Left cardiac atrium (tissue), 4 donors: ENCODE measurements at places on chromosomes 16 and 17. TPM values are rescaled to one million over a fixed set of nuclear protein-coding genes. Genes with fewer than 3 reads are reported as not detected.

DNA sequence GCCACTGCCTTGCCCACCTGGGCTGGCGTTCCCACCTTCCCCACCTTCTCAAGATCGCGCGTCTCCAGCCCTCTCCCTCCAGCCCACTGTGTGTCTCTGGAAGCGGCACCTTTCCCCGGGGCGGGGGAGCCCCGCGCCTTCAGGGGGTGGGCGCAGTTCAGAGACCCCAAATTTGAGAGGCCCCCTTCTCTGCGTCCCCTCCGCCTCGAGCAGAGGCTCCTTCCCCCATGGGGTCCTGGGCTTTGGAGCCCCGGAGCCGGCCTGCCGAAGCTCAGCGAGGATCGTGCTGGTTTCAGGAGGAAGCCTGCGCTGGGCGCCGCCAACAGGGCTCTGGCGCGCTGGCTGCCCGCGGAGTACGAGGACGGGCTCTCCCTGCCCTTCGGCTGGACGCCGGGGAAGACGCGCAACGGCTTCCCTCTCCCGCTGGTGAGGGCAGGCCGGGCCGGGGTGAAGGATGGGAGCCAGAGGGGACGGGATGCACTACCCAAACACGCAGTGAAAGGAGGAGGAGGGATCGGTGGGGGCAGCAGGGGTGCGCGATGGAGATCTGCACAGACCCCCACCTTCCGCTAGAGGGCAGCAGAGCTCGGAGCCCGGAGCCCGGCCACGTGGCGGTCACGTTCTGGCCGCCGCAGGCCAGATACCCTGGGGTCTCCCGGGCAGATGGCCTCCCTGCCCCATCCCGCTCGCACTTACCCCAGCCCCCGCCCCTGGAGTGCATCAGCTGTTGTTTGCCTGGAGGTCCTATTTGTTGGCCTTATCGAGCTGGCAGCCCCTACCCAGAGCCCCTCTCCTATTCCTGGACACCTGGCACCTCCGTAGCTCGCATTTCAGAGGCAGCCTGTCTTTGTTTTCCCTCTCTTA, 11.1 kb downstream of the LPO start:
- peak; percentile 65 for DNase-seq

- DNase-seq: no peak
These were observed 62.4 kb downstream of the STH start for GRCh38 chr17:46061435-46061834.

DNA sequence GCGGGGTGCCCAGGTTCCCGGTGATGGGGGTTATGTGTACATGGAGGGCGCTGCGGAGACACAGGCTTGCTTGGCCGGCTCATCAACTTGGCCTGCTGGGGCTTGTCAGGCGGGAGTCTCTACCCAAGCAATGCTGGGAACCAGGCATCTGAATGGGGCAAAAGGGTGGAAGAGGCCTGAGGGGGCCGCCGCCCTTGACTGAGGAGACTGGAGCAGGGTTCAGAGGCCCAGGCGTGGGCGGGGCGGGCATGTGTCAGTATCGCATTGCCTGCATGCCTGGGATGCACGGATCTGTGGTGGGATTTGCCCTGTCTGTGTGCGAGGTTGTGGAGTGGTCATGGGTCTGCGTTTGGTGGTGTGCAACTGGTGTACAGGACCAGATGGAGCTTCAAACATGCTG, 21.1 kb downstream of the ARHGAP23 start:
- DNase-seq: no peak

The SLC5A10 gene
- 0.26 TPM for total RNA-seq

DNA sequence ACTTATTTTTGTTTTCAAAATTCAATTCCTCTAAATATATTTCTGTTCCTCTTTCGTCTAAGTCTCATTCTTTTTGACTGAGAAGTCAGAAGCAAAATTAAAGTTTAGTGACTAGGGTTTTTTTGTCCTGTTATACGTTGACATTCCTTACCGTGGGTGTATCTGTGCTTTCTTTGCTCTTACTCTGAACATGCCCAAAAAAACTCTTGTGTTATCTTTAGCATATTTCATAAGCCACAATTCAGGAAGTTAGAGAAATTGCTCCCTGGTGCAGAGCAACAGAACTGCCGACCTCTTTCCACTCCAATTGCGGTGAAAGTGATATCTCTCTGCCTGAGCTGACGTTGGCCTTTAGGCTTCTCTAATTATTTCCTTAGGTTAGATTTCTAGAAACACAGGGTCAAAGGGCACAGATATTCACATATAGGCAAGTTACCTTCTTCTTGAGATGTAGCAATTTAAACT, 65.7 kb downstream of the CENPV start:
- DNase-seq: no peak

The TTYH2 gene
- total RNA-seq: 23.3 TPM

DNA sequence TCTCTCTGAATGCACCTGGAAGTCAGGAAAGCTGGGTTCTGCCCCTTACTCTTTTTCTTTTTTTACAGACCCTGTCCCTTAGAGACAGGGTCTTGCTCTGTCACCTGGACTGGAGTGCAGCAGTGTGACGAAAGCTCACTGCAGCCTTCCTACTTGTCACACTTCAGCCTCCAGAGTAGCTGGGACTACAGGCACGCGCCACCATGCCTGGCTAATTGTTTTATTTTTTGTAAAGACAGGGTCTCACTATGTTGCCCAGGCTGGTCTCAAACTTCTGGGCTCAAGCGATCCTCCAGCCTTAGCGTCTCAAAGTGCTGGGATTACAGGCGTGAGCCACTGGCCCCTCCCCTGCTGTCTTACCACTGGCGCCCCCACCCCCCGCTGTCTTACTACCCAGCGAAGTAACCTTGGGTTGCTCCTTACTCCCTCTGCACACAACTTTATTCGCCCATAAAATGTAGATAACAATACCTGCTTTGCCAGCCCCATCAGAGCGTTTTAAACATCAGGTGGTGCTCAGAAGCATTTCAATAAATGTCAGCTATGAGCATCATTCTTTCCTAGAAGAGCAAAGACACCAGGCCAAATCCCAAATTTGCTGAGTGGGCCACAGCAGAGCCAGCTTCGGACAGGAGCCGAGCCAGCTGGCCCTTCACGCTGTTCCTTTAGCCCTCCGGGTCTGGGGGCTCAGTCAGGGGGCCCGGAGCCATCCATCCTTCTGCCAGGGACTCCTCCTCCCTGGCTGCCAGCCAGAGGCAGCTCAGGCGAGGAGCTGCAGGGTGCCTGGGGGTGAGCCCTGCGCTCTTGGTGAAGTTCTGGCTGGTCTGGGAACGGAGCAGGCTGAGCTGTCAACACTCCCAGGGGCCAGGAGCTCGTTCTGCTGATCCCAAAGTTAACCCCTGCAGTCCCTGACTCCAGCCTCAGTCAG, 24.4 kb downstream of the SRL start:
- DNase-seq: peak; percentile 75

The CWC25 gene
- total RNA-seq: 8.5 TPM

DNA sequence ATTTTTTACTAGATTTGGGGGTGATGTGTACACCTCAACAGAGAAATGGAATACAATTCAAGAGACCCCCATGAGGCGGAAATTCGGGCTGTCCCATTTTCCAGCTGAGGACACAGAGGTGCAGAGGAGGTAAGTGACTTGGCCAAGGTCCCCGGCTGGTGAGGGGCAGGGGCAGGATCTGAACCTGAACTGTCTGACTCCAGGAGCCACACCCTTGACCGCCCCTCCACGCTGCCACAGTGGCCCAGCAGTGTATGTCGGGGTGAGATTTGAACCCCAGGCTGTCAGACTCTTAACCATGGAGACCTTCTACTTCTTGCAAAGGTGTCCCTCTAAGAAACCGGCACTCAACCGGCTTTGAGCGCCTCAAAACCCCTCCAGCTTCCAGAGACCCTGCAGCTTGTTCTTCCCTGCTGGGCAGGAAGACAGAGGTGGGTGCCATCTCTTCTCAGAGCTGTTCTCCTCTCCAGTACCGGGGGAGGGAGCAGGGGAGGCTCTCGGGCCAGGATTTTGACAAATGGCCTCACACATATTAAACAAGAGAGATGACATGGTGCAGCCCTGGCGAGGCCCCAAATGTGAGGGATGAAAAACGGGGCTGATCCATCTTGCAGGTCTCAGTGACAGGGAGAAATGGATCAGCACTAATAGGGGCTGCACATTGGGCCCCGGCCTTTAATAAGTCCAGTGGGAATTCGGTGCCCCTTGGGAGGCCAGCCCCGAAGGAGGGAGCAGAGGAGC, 222.3 kb downstream of the GSG1L start:
- DNase-seq: no peak

DNA sequence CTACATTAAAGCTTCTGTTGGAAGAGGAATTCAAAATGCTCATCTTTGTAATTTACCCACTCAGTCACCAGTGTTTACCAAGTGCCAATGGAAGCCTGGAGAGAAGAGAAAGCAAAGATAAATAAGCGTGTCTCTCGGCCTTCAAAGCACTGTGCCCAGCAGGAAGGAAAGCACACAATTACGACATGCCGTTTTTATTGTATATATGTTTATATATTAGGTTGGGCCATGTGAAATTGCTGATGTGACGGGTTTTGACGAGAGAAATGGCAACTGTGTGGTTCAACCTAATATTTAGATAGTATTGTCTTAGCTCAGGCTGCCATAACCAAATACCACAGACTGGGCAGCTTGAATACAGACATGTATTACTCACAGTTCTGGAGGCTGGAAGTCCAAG, 79.3 kb upstream of the HSBP1 start:
- DNase-seq: no peak

GRCh38 chr16:86827521-86827920, 249.2 kb downstream of the FOXL1 start:
- no peak for DNase-seq

The IGSF6 gene
- 5.8 TPM for total RNA-seq

DNA sequence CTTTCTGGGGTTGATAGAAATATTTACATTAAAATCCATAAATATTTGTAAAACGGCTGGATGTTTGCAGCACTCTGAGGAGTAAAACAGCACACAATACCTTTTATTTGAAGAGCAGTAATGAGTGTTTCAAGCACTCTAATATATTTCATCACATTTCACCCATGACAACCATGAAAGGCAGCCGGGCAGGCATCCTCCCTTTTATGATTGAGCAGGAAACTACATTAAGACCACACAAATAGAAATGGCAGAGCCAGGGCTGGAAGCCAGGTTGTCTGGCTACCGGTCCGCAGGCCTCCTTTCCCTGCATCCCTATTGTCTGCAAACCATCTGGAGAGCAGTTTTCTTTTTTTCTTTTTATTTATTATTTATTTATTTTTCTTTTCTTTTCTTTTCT, 23.1 kb upstream of the GPRC5C start:
- no peak for DNase-seq

DNA sequence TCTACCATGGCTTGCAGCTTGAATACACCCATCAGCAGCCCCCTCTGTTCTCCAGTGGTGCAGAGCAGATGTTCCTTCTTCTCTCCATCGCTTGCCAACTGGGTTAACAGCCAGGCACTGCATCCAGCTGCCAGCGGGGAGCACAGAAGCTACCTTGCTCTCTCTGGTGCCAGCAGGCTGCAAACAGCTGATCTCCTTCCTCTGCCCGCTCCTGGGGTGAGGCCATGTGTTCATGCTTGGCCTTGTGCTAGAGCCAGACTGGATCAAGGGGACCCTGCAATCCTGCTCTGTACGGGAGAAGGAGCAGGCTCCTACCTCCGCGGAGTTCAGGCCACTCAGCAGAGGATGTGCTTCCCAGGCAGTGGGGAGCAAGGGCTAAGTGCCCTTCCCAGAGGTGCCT, 24.1 kb upstream of the ENGASE start:
- DNase-seq: no peak

The ATPAF2 gene
- 30.5 TPM for total RNA-seq

GRCh38 chr17:57465610-57466009, 209.3 kb downstream of the MSI2 start:
- DNase-seq: no peak

The IQCK gene
- 6.6 TPM for total RNA-seq

GRCh38 chr17:22145605-22146178, 453.4 kb downstream of the KCNJ18 start:
- DNase-seq: no peak

DNA sequence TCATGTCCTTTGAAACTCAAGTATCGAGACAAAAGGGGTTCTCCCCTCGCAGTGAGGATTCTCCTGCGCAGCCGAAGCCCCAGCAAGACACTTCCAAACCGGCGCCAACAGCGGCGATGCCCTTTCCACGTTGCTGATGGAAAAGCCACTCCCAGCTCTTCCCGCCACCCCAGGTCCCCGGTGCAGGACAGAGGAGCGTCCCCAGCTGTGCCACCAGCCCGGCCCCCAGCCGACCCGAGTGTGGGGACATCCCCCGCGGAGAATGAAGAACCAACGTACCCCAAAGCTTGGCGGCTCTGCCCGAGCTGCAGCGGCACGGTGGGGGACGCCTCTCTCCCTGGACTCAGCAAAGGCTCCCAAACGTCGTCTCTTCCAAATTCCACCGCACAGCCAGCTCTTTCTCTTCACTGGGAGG, 573 bp downstream of the CHST6 start:
- peak; percentile 32 for DNase-seq

DNA sequence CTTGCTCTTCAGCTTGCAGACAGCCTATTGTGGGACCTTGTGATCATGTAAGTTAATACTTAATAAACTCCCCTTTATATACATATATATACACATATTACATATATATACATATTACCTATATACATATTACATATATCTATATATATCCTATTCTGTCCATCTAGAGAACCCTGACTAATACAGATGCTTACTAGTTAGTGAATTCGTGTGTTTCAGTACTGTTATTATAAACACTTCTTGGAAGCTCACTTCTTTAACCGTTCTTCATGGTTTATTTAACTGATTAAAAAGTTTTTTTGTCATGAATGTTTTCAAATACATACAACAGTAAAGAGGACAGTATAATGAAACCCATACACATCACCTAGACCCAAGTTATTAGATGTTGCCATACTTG, 12.6 kb downstream of the ORC6 start:
- DNase-seq: no peak

The SYT17 gene
- total RNA-seq: 0.52 TPM

The ICAM2 gene
- total RNA-seq: 33.0 TPM

The IL32 gene
- 64.0 TPM for total RNA-seq

The KRTAP29-1 gene
- not detected for total RNA-seq

DNA sequence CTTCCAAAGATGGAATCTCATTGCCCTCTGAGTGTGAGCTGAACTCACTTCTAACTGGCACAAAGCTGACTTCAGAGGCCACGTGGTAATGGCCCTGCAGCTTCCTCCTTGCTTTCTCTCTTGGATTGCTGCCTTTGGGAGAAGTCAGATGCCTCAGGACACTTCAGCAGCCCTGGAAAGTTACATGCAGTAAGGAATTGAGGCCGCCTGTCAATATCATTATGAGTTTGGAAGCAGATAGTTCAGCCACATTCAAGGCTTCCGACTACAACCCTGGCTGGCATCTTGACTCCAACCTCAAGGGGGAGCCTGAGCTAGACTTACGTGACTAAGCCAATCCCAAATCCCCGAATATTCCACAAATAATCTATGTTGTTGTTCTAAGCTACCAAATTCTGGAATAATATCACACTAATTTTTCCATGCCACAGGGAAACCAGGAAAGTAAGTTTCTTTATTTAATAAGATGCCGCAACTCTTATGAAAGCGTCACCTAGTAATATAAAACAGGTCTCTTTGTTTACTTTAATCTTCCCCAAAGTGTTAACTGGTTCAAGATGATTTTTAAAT, 13.6 kb downstream of the CEP20 start:
- DNase-seq: peak; percentile 51

- DNase-seq: no peak
These were observed 18.2 kb upstream of the CSNK1D start for GRCh38 chr17:82291582-82292250.

The ZNF18 gene
- total RNA-seq: 3.8 TPM
